ENCODE measurements at places on chromosomes 11 and 22.

DNA sequence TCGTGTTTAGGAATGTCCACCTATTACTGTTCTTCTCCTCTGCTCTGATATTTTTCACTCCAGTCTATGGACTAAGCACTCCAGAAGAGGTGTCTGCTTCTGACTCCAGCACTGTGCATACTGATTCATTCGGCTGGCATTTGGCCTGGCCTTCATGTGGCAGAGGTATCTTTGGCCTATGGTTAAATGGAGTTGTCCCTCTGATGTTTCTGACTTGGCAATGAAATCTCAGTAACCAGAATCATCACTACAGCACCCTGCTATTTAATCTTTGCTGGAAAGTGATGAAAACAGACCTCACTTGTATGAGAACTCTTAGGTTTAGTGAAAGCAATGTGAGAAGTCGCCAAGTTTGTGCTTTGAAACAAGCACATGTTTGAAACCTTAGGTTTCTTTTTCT lies 155.2 kb downstream of the MAML2 start:
- peak; percentile 45 for DNase-seq

DNA sequence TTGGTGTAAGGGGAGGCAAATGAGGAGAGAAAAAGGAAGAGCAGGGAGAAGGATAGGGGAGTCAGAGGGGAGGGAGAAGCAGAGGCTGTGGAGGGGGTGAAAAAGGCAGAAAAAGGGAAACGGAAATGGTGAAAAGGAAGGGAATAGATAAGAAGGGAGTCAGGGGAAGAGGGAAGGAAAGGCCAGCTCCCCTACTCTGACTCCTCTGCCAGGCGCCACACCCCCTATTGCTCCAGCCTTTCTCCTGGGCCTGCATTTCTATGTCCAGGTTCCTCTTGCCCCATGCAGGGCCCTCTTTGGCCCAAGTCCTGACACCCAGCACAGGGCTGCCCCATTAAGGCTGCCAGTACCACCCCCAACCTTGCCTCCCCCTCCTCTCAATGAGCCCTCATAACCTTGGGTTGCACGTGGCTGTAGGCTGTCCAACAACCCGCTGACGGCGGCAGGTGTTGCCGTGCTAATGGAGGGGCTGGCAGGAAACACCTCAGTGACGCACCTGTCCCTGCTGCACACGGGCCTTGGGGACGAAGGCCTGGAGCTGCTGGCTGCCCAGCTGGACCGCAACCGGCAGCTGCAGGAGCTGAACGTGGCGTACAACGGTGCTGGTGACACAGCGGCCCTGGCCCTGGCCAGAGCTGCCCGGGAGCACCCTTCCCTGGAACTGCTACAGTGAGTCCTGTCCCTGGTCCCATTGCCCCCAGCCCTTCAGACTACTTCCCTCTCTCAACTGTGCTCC lies 3.4 kb upstream of the NHERF4 start:
- no peak for DNase-seq

- no peak for DNase-seq
Observed at GRCh38 chr11:118918686-118919280, 6.9 kb downstream of the BCL9L start.

DNA sequence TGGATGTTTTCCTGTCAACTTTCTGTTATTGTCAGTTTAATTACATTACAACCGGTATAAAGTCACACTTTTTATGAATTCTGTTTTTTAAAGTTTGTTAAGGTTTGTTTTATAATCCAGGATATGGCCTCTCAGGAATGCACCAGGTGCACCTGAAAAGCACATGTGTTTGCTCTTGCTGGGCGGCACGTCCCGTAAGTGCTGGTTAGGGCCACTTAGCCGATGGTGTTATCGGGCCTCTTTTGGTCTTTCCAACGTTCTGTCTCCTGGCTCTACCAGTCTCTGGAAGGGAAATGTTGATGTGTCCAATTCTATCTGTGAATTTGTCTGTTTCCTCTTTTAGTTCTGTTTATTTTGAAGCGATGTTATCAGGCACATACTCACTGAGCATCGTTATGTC lies 695.7 kb downstream of the BRD1 start:
- DNase-seq, result no peak

DNA sequence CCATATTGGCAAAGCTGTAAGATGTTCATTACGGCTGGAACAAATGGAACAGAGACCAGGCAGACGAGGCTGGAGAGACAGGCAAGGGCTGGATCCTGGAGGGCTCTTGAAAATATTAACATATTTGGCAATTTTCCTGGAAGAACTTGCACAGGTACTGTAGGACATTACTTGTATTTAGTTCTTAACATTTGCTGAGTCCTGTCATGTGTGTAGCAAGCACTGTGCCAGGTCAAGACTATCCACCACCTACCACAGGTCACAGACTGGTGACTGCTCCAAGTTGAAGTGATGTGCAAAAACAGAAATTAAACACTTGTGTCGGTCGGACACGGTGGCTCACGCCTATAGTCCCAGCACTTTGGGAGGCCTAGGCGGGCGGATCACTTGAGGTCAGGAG lies 58.7 kb upstream of the TNRC6B start:
- DNase-seq, result no peak

- no peak for DNase-seq
Observed at GRCh38 chr11:114166897-114167323, 107.4 kb downstream of the ZBTB16 start.

GRCh38 chr11:29448246-29448877 lies 568.5 kb downstream of the KCNA4 start:
- DNase-seq, result no peak

GRCh38 chr11:64186492-64187165 lies 658 bp downstream of the STIP1 start:
- DNase-seq, result no peak

- DNase-seq, result no peak
Observed at GRCh38 chr11:57770793-57771192, 9.2 kb downstream of the CTNND1 start.

- no peak for DNase-seq
Observed at GRCh38 chr11:45178890-45179671, 32.6 kb downstream of the PRDM11 start.
